ENCODE measurements at places on chromosomes 3 and 15. TPM values are rescaled to one million over a fixed set of nuclear protein-coding genes. Genes with fewer than 3 reads are reported as not detected.
A peak's percentile ranks its signal among the peaks of the same experiment; 100 is the strongest.

Gene CLRN1
- 0.19 TPM for polyA plus RNA-seq

Gene C3orf70
- polyA plus RNA-seq, result 3.5 TPM

DNA sequence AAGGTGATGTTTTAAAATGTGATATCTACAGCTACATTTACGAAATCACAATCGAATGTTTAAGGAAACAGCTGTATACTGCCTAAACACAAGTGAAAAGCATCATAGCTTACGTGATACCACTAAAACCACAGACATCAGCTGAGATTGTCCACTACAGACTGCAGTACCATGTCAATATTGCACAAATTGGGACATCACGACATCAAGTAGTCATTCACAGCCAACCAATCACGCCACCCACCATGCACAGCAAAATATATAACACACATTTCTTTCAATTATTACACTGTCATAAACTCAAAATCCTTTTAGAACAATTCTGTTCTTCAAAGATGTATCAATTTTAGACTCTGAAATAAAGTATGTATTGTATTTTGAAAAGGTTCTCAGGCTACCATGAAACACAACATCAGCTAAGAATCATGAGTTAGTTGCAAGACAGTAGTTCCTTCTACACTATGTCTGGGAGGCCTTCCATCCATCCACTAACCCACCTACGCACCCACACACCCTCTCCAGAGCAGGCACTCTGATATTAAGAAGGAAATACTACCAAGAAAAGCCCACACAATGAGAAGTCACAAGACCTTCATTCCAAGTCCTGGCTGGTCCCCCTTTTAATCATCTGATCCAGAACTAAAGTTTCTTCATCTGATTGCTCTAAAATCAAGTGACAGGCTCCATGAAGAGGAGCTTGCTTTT lies 3.1 kb downstream of the DMXL2 start:
- no peak for DNase-seq

DNA sequence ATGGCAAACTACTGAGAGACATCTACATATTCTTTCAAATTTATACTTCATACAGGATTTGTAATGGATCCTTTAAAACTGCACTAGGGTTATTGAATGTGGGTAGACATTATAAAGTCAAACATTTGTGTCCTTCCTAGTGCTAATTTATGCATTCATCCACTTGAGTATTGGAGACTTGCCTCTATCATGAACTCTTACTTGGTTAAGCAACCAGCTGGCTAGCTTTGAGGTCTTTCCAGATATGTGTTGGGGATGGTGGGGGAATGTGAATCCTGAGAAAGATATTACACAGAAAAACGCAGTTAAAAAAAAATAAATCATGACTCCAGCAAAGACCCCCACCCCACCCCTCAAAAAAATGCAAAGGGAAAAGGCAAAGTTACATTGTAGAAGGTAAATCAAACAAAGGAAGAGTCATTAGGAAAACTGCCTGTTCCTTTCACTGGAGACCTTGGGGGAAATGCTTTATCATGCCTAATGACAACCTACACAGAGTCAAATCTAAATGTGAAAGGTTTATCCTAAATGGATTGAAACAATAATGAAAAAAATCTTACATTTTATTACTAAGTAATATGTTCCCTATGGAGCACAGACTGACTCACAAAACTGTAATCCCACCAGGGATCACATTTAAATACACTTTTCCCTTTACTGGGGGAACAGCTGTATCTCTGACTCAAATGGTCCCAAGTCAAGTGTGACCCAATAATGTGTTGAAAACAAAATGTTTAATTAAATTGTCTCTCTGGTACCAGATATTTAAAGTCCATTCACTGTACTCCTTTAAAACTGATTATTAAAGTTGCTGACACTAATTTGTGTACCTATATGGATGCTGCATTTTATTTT lies 522.3 kb downstream of the ROBO1 start:
- DNase-seq, result no peak

- peak; percentile 42 for DNase-seq
These were observed 3.5 kb downstream of the PFN2 start for GRCh38 chr3:149967086-149967685.

DNA sequence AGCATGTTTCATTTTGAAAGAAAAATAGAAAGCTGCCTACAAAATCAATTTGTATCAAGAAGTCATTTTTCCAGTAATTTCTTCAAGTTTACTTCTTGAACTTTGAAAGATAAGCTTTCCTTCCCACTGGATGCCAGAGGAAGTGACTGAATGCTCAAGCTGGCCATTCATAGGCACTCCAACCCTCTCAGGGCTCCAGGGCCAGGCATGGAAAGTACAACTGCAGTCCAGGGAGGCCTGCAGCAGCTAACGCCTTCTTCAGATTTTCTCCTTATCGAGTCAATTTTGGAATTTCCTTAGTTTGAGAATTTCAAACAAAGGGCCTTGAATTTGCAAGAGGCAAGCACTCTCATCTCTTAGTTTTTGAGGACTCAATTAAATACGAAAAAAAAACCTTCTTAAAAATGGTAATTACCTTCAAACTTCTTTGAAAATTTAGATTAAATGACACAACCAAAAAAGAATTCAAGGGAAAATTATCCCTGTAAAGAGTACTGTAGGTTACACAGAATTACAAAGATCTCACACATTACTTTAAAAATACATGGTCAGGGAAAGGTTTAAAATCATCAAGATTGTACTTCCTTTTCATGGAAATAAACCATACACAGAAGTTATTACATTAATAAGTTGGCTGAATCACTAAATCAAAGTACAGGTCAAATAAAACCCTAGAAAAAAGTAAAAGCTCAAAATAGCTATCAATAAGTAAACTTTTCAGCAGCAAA lies 2.5 kb downstream of the UBP1 start:
- DNase-seq, result no peak

Data from hindlimb muscle (tissue), 1 donor.